ENCODE measurements at places on chromosomes 3 and 15. TPM values are rescaled to one million over a fixed set of nuclear protein-coding genes. Genes with fewer than 3 reads are reported as not detected.

DNA sequence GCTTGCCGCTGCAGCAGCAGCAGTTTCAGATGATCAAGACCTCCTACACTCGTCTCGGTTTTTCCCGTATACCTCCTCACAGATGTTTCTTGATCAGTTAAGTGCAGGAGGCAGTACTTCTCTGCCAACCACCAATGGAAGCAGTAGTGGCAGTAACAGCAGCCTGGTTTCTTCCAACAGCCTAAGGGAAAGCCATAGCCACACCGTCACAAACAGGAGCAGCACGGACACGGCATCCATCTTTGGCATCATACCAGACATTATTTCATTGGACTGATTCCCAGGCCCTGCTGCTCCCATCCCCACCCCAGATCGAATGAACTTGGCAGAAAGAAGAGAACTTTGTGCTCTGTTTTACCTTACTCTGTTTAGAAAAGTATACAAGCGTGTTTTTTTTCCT is 17.6 kb downstream of the CALML4 start:
- no peak overlapping the region for H3K4me3 ChIP-seq
- peak; percentile 48 for DNase-seq
- H3K27me3 ChIP-seq, result no peaks in the 10 kb centered on the region
- H3K27ac ChIP-seq, result no peak overlapping the region
- peaks cover 54% of the 10 kb centered on the region for H3K4me1 ChIP-seq

- H3K4me3 ChIP-seq, result no peak overlapping the region
- H3K36me3 ChIP-seq, result no peaks in the 10 kb centered on the region
- no peaks in the 10 kb centered on the region for H3K27me3 ChIP-seq
- peaks cover 25% of the 10 kb centered on the region for H3K4me1 ChIP-seq
- H3K27ac ChIP-seq, result no peak overlapping the region
- DNase-seq, result no peak
Observed at GRCh38 chr15:75695220-75695619, 17.4 kb downstream of the CSPG4 start.

- no peaks in the 10 kb centered on the region for H3K4me1 ChIP-seq
- H3K36me3 ChIP-seq, result no peaks in the 10 kb centered on the region
- H3K4me3 ChIP-seq, result no peak overlapping the region
Observed at GRCh38 chr3:73557986-73558726, 66.6 kb downstream of the PDZRN3 start.

DNA sequence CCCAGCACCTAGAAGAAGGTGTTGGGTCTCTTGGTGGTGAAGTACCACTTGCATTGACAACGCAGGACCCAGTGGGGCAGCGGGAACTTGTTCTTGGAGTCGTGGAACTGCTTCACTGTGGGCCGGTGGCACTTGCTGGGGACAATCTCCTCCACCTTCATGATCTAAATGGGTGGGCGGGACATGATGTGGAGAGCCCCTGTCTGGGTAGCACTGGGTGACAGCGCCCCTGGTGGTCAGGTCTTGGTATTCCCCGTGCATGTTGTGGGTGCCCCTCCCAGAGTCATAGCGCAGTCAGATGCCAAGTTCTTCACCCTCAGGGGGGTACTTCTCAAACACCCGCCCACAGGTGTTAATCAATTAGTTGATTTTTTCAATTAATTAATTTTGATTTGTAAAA is 60.2 kb downstream of the AGBL1 start:
- no peaks in the 10 kb centered on the region for H3K36me3 ChIP-seq
- no peaks in the 10 kb centered on the region for H3K4me1 ChIP-seq
- H3K4me3 ChIP-seq, result no peak overlapping the region

GRCh38 chr3:123723070-123723469 is 138.2 kb upstream of the HACD2 start:
- H3K4me1 ChIP-seq, result peaks cover 21% of the 10 kb centered on the region
- no peaks in the 10 kb centered on the region for H3K36me3 ChIP-seq
- H3K4me3 ChIP-seq, result no peak overlapping the region
- H3K27me3 ChIP-seq, result no peaks in the 10 kb centered on the region

GRCh38 chr3:157311633-157312375 is 124.8 kb upstream of the PTX3 start:
- H3K36me3 ChIP-seq, result no peaks in the 10 kb centered on the region
- DNase-seq, result no peak
- peaks cover 14% of the 10 kb centered on the region for H3K4me1 ChIP-seq
- H3K4me3 ChIP-seq, result no peak overlapping the region
- H3K27me3 ChIP-seq, result no peaks in the 10 kb centered on the region

DNA sequence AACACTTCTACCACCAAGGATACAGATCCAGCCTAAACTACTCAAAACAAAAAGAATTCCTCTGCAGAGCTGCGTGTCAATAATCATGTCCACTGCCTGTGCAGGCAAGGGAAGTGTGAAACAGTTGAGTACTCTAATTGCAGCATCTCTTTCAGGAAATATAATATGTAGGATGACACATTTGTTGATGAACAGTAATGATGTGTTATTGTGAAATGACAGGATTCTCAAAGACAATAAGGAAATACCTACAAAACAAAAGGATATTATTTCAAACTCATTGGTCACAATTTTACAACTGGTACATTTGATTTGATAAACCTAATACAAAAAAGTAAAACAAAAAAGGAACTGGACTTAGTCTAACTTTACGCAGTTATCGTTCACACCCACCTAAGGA is 4.4 kb downstream of the SPG11 start:
- no peaks in the 10 kb centered on the region for H3K27me3 ChIP-seq
- DNase-seq, result no peak
- peaks cover 11% of the 10 kb centered on the region for H3K4me1 ChIP-seq
- H3K4me3 ChIP-seq, result no peak overlapping the region
- peaks cover 55% of the 10 kb centered on the region for H3K36me3 ChIP-seq

DNA sequence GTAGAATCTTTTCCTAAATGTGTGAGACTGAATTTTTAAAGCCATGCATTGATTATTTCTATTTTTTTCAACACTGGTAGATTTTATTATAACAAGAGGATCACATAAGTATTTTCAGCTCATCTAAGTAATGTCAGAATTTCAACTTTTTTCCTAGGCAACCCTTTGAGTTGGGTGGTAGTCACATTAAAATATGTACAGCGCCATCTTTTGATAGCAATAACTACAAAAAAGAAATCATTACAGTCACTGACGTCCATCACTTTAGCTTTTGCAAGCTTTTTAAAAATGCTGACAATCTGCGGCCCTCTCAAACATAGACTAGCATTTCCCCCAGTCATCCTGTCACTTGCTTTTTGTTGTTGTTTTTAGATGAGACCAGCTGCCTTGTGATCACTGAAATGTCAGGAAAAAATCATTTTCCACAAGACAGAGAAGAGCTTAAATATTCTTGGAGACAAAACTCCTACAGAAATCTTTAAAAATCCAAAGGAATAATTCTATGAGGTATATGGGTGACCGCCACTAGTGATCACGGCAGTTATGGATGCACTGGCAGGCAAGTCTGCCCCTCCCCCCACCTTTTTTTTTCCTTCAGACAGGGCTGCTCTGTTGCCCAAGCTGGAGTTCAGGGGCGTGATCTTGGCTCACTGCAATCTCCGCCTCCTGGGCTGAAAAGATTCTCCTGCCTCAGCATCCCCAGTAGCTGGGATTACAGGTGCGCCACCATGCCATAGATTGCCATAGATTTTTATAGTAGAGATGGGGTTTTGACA is 384.0 kb upstream of the KCNMB2 start:
- H3K27ac ChIP-seq, result no peak overlapping the region
- H3K36me3 ChIP-seq, result no peaks in the 10 kb centered on the region
- DNase-seq, result no peak
- H3K27me3 ChIP-seq, result no peaks in the 10 kb centered on the region

GRCh38 chr3:119632216-119632615 is 28.2 kb downstream of the POPDC2 start:
- no peak for DNase-seq
- H3K36me3 ChIP-seq, result no peaks in the 10 kb centered on the region
- no peak overlapping the region for H3K4me3 ChIP-seq

GRCh38 chr15:74631935-74632560 is 16.4 kb downstream of the CLK3 start:
- no peak overlapping the region for H3K4me3 ChIP-seq
- no peaks in the 10 kb centered on the region for H3K27me3 ChIP-seq
- H3K27ac ChIP-seq, result no peak overlapping the region
- no peaks in the 10 kb centered on the region for H3K4me1 ChIP-seq
- peak; percentile 64 for DNase-seq

- H3K4me1 ChIP-seq, result peaks cover 44% of the 10 kb centered on the region
- H3K27ac ChIP-seq, result peak overlapping the region; percentile 52
- no peak overlapping the region for H3K4me3 ChIP-seq
- no peak for DNase-seq
- H3K36me3 ChIP-seq, result no peaks in the 10 kb centered on the region
Observed at GRCh38 chr15:90419738-90420406, 31.8 kb downstream of the IQGAP1 start.

DNA sequence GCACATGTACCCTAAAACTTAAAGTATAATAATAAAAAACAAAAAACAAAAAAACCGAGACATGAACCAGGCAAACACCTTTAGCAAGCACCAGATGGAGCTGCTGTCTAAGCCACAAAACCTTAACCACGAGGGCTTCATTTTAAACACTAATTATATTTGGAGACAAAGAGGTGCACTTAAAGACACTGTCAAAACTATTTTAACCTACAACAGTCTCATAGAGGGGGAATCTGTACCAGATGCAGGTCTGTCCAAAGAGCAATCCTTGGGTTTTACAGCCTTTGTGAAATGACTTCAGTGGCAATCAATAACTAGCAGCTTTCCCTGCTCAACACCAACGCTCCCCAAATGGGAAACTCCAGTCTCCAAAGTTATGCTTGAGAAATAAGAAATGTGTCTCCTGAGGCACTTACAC is 115.7 kb upstream of the TSPAN3 start:
- peaks cover 6% of the 10 kb centered on the region for H3K36me3 ChIP-seq
- H3K4me3 ChIP-seq, result no peak overlapping the region
- H3K27me3 ChIP-seq, result no peaks in the 10 kb centered on the region
- DNase-seq, result no peak
- H3K4me1 ChIP-seq, result peaks cover 22% of the 10 kb centered on the region

DNA sequence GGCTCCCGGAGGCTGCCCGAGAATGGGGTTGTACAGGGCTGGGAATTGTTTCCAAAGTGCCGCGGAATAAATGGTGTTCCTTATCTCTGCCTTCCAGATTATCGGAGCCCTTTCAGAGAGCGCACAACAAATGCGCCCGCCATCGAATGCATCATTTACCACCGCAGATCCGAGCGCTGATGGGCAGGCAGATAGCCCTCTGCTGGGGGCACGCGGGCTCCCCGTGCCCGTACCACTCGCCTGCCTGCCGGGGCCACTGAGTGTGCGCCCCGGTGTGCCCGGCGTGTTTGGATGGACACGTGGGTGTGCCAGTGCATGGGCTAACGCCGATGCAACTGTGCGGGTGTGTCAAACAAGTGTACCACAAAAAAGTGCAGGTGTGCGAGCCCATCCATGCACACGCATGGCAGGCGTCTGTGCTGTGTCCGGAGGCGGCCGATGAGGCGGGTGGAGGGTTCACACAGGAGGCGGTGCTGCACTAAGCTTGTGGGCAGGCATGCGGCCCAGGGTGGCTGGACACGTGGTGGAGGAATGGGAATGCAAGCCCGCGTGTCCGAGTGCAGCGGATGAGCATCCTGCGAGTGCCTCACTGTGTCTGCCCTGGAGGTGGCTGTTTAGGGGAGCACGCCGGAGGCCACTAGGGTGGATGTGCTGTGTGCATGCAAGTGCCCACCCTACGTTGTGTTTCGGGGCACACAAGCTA is 3.8 kb upstream of the GATA2 start:
- no peak for DNase-seq
- H3K27ac ChIP-seq, result no peak overlapping the region
- H3K4me1 ChIP-seq, result peaks cover 6% of the 10 kb centered on the region
- no peaks in the 10 kb centered on the region for H3K27me3 ChIP-seq
- H3K4me3 ChIP-seq, result no peak overlapping the region
- peaks cover 39% of the 10 kb centered on the region for H3K36me3 ChIP-seq

- no peaks in the 10 kb centered on the region for H3K4me1 ChIP-seq
- H3K27ac ChIP-seq, result no peak overlapping the region
- no peak for DNase-seq
- no peak overlapping the region for H3K4me3 ChIP-seq
Observed at GRCh38 chr3:190293621-190294020, 28.6 kb downstream of the CLDN1 start.

DNA sequence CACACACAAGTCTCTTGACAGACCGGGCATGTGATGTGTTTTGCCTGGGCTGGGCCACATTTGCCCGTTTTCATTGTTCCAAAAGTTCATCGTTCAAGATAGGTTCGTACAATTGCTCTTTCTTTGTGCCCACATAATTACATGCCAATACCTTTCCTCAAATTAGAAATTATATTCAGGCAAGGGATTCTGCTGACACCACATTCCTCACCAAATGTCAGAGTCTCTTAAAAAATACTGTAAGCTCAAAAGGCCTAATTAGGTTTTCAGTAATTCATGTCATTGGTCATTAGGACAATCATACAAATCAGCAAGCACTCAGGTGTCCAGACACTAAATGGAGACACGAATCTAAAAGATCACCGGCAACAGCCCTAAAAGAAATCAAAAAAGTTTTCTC is 215.3 kb downstream of the ALCAM start:
- H3K27ac ChIP-seq, result no peak overlapping the region
- H3K4me1 ChIP-seq, result no peaks in the 10 kb centered on the region
- no peak overlapping the region for H3K4me3 ChIP-seq
- no peak for DNase-seq
- no peaks in the 10 kb centered on the region for H3K27me3 ChIP-seq
- no peaks in the 10 kb centered on the region for H3K36me3 ChIP-seq

GRCh38 chr3:164640591-164640990 is 437.7 kb downstream of the SI start:
- H3K4me3 ChIP-seq, result no peak overlapping the region
- H3K4me1 ChIP-seq, result no peaks in the 10 kb centered on the region
- H3K27me3 ChIP-seq, result no peaks in the 10 kb centered on the region
- H3K36me3 ChIP-seq, result no peaks in the 10 kb centered on the region
- no peak for DNase-seq

DNA sequence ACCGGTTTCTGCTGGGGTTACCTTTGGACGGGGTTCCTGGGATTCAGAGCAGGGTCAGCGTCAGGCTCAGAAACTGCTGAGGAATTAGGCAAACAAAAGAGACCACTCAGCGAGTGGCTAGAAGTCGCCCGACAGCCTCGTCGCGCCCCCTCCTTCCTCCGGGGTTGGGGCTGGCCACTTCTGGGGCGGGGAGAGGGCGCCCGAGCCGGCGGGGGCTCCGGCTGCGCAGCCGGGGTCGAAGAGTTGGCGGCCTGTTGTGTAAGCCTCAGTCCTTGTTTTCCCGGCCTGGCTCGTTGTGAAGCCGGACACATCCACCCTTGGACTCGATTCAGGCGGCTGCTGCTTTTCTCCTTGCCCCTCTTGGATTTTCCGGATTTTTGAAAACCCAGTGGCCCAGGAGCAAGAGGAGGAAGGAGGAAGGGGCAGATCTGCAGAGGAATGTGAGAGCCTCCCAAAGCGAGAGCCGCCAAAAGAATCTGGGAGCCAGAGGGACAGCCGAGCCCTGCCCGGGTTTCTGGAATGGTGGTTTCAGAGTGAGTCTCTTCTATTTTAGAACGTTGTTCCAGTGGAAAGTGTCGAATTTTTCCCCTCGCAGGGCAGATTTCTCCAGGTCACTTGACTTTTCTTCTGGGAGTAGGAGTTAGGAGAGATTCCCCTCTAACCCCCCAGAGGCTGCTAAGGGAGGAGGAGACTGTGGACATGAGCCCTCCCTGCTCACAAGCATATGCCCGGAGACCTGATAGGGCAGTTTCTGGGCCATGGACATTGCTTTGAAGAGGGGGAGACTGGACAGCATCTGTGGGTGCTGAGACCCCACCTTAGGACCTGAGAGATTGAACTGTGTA is 666 bp downstream of the SNX33 start:
- peaks cover 43% of the 10 kb centered on the region for H3K36me3 ChIP-seq
- peak overlapping the region; percentile 88 for H3K4me3 ChIP-seq
- DNase-seq, result peak; percentile 50
- H3K27ac ChIP-seq, result peak overlapping the region; percentile 49
- H3K27me3 ChIP-seq, result no peaks in the 10 kb centered on the region
- peaks cover 44% of the 10 kb centered on the region for H3K4me1 ChIP-seq

MLF1 gene
- total RNA-seq, result 18.2 TPM

ARHGEF3 gene
- 1.8 TPM for total RNA-seq

CYP1A2 gene
- not detected for total RNA-seq
